ENCODE measurements at places on chromosomes 2 and 18.

- DNase-seq, result no peak
Observed at GRCh38 chr2:159828738-159829137, 30.7 kb upstream of the CD302 start.

GRCh38 chr18:23085066-23085465, 50.2 kb upstream of the CABLES1 start:
- DNase-seq, result no peak

DNA sequence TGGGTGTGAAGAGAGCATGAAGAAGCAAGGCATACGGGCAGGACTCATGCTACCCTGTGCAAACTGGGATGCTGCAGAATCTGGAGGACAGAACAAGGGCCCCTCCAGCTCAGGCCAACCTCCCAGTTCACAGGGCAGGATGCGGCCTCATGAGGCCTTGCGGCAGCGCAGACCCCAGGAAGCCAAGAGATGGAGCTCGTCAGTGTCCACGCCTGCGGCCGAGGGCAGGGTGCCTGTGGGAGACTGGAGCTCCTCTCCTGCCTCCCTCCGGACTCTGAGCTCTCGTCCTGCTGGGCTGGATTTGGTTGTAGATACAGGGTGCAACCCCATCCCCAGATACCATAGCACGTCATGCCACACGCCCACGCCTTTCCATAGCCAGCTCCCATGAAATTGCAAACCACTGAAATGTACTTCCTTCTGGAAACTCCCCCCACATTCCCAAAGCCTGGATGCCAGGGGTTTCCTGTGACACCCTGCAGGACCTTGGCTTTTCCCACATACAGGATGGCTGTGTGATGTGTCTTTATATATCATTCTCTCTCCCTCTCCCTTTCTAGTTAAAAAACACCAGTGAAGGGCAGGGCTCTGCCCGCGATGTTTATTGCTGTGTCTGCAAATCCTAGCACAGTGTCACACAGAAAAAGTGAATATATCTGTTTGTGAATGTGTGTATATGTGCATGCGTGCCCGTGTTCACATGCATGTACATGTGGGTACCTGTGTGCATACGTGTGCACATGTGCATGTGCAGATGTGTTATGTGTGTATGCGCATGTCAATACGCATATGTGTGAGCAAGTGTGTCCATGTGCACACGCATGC, 12.3 kb upstream of the SNTG2 start:
- no peak for DNase-seq

- DNase-seq, result no peak
Observed at GRCh38 chr18:11089931-11090715, 59.2 kb downstream of the PIEZO2 start.

- no peak for DNase-seq
Observed at GRCh38 chr2:99850084-99850710, 292.2 kb downstream of the AFF3 start.

DNA sequence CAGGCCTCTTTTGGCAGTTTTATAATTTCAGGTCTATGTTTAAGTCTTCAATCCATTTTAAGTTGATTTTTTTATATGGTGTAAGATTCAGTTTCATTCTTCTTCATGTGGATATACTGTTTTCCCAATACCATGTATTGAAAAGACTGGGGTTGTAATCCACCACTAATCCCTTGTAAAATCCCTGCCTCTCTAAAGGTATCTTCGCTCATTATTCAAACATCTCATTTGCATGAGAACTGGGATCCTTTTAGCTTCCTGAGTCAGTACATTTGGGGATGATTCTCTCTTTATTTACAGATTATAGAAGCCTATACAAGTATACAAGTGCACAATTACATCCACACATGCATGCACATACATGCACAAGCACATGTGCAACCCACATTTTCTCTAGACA, 25.3 kb downstream of the DHRS9 start:
- DNase-seq, result no peak

DNA sequence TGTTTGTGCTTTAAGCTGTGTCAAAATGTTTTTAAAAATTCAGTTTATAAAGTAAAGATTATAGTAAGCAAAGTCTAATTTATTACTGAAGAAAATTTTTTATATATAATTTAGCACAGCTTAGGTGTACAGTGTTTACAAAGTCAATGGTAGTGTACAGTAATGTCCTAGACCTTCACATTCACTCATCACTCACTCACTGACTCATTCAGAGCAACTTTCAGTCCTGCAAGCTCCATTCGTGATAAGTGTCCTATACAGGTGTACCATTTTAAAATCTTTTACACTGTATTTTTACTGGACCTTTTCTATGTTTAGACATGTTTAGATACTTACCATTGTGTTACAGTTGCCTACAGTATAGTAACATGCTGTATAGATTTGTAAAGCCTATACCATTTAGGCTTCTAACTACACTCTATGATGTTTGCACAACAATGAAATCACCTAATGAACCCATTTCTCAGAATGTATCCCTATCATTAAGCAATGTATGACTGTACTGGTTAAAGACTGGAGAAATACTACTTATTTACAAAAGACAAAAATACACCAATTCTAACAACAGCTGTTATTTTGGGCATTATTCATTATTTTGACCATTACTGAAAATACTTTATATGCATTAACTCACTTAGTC, 95.1 kb downstream of the STRN start:
- DNase-seq, result no peak

- no peak for DNase-seq
Observed at GRCh38 chr2:230706053-230706521, 6.6 kb upstream of the CAB39 start.

- no peak for DNase-seq
Observed at GRCh38 chr18:45163871-45164270, 451.4 kb upstream of the SLC14A2 start.
